ENCODE measurements at places on chromosomes 6 and 20. TPM values are rescaled to one million over a fixed set of nuclear protein-coding genes. Genes with fewer than 3 reads are reported as not detected.

Gene C20orf202
- polyA plus RNA-seq: 0.62 TPM

Gene ANGPT4
- not detected for polyA plus RNA-seq

Gene PET117
- polyA plus RNA-seq: 39.0 TPM

Gene SLC44A4
- polyA plus RNA-seq: 0.46 TPM

Gene IGF2R
- 15.0 TPM for polyA plus RNA-seq

Gene ECHDC1
- 116 TPM for polyA plus RNA-seq

Gene LY6G5B
- 4.0 TPM for polyA plus RNA-seq

Gene PRKN
- polyA plus RNA-seq: 1.2 TPM

Gene GRM4
- polyA plus RNA-seq: 3.7 TPM

Gene MLN
- polyA plus RNA-seq: not detected

Gene KCNG1
- polyA plus RNA-seq: 2.1 TPM

Gene RNF182
- 8.0 TPM for polyA plus RNA-seq

Gene PPIL6
- 11.8 TPM for polyA plus RNA-seq

Gene RAET1L
- polyA plus RNA-seq: not detected

Gene OR2B6
- polyA plus RNA-seq: not detected

Gene NOTCH4
- 5.7 TPM for polyA plus RNA-seq

Gene RALGAPB
- 30.0 TPM for polyA plus RNA-seq

Gene MAP1LC3A
- 58.3 TPM for polyA plus RNA-seq

Gene RIMS4
- polyA plus RNA-seq: 40.6 TPM

Gene BNIP5
- not detected for polyA plus RNA-seq

Gene ARMH2
- 0.73 TPM for polyA plus RNA-seq

Gene BTN1A1
- polyA plus RNA-seq: not detected

Gene SLC2A10
- polyA plus RNA-seq: not detected

Gene SLC17A1
- polyA plus RNA-seq: not detected

Gene KCNB1
- 3.6 TPM for polyA plus RNA-seq

Gene POM121L2
- polyA plus RNA-seq: not detected

Gene CGAS
- polyA plus RNA-seq: 0.10 TPM

Gene CST7
- polyA plus RNA-seq: not detected

Gene DACT2
- 0.48 TPM for polyA plus RNA-seq

Gene HFE
- not detected for polyA plus RNA-seq

Gene TP53TG5
- not detected for polyA plus RNA-seq

Gene ARMC2
- polyA plus RNA-seq: 18.6 TPM

Gene TTK
- polyA plus RNA-seq: 1.5 TPM

Gene C6orf141
- not detected for polyA plus RNA-seq

Gene NNAT
- polyA plus RNA-seq: 996 TPM

Gene SOX4
- polyA plus RNA-seq: 371 TPM

Gene SLC17A2
- polyA plus RNA-seq: not detected

Gene ZNF337
- polyA plus RNA-seq: 63.1 TPM

Gene OTOR
- not detected for polyA plus RNA-seq

Gene OLIG3
- not detected for polyA plus RNA-seq

Gene SAMD5
- polyA plus RNA-seq: 14.5 TPM

Gene TBC1D7
- 67.9 TPM for polyA plus RNA-seq

Gene SLC4A11
- not detected for polyA plus RNA-seq

Gene TINAG
- not detected for polyA plus RNA-seq
